ENCODE measurements at places on chromosomes 1 and 21.

DNA sequence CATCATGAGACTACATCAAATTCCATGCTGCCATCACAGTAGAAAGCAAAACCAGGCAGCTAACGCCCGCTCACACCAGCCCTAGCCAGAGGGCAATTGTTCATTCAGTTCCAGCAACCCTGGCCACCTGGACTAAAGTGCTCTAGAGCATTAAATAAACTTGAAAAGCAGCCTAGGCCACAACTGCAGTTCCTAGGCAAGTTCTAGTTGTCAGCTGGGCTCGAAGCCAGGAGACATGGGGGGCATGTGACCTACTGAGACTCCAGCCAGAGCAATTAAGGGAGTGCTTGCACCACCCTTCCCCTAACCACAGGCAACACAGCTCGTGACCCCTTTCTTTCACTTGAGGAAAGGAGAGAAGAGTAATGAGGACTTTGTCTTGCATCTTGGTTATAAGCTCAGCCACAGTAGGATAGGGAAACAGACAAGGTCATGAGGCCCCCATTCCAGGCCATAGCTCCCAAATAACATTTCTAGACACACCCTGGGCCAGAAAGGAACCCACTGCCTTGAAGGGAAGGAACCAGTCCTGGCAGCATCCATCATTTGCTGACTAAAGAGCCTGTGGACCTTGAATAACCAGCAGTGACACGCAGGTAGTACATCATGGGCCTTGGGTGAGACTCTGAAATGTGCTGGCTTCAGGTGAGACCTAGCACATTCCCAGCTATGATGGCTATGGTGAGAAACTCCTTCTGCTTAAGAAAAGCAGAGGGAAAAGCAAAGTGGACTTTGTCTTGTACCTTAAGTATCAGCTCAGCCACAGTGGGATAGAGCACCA is 77.0 kb downstream of the ZZZ3 start:
- DNase-seq = peak; percentile 6

DNA sequence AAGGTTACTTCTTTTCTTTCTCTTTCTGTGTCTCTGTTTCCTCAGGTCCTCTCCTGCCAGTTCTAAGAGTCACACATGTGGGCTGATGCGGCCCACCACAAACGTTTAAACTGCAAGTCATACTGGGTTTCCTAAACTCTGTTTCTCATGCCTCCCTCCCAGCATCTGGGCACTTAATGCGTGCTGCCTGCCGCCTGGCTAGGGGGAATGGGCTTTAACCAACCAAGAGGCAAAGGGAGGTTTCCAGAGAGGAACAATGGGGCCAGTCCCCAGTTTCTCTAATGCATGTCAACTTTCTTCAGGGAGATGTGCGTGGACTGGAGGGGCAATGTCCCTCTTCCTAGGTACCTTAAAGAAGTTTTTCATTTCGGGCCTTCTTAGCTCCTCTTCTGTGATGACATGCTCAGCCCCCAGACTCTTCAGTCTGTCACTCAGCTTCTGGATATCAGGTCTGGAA is 19.9 kb upstream of the SRSF4 start:
- no peak for DNase-seq

DNA sequence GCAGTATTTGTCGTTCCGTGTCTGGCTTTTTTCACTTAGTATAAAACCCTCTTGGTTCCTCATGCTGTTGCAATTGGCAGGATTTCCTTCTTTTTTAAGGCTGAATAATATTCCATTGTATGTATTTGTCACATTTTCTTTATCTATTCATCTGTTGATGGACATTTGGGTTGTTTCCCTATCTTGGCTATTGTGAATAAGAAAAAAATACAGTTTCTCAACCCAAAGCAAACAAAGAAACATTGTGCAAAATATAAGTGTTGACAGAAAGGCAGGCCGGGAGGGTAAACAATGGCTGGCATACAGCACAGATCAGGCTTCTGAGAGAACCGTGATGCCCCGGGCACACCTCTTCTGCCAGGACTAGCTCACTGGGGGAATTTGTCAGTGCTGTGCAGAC is 26.9 kb downstream of the NENF start:
- DNase-seq = no peak

DNA sequence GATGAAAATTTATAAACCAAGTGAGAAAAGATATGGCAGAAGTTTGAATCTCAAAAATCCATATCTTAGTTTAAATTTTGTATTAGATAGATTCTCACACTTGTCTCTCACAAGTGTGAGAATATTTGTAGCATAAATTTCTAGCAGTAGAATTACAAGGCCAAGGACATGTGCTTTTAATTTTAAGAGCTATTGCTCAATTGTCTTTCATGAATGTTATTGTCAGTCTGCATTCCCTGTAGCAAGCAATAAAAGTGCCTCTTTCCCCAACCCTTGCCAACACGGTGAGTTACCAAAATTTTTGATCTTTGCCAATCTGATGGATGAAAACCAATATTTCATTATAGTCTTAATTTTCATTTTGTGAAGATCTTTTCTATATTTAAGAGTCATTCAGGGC is 64.0 kb downstream of the CTH start:
- DNase-seq = no peak

DNA sequence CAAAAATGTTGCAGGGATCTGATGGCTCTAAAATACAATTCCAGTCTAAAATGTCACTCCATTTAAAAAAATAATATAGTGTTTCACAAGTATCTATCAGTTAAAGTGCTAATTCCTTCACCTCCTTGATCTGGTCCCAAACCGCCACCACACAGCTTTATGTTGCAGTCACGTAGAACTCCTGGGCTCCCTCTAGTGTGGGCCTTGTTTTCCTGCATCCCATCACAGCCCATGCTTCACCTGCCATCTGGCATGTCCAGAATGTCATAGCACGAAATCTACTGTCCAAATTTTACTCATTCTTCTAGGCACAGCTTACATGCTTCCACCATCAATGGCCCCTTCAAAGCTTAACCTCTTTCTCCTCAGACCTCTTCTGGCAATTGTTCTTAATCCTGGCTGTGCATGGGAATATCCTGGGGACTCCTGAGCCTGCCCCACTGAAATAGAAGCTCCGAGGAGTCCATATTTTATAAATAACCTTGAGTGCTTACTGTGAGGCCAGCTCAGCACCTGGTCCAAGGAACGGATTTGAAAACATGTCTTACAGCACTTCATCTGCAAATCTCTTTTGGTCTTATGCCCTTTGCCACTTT is 15.5 kb downstream of the FYB2 start:
- DNase-seq = no peak

DNA sequence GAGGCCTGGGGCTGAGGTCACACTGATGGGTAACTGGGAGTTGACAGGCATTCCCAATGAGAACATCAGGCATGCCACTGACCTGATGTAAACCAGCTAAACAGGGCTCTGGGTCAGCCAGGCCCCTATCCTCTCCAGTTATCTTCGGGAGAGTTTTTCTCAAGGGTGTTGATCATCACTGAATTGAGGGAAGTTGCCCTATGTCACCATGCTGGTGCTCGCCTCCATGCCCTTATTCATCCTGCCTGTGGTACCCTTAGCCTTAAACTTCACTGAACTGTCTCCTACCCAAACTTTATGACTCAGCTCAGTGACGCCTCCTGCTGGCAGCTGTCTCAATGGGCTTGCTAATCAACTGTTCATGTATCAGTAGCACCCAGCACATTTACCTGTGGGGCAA is 80.7 kb upstream of the TNR start:
- DNase-seq = no peak

- peak; percentile 50 for DNase-seq
Measured at GRCh38 chr1:92934395-92935378, 26.6 kb downstream of the DIPK1A start.

GRCh38 chr1:3186526-3186921 is 117.5 kb downstream of the PRDM16 start:
- DNase-seq = peak; percentile 10

All from AG04450 (cell line).